ENCODE measurements at places on chromosomes 3 and 15.

- DNase-seq: peak; percentile 43
- H3K27ac ChIP-seq: peak overlapping the region; percentile 58
- no peaks in the 10 kb centered on the region for H3K36me3 ChIP-seq
- H3K4me1 ChIP-seq: no peaks in the 10 kb centered on the region
These were observed 9.1 kb downstream of the BCL2L10 start for GRCh38 chr15:52103217-52104207.

- no peak for DNase-seq
- H3K36me3 ChIP-seq: no peaks in the 10 kb centered on the region
- no peaks in the 10 kb centered on the region for H3K4me1 ChIP-seq
- H3K27ac ChIP-seq: peak overlapping the region; percentile 68
- H3K4me3 ChIP-seq: no peak overlapping the region
- H3K27me3 ChIP-seq: no peaks in the 10 kb centered on the region
These were observed 98.2 kb downstream of the FBN1 start for GRCh38 chr15:48547286-48547685.

DNA sequence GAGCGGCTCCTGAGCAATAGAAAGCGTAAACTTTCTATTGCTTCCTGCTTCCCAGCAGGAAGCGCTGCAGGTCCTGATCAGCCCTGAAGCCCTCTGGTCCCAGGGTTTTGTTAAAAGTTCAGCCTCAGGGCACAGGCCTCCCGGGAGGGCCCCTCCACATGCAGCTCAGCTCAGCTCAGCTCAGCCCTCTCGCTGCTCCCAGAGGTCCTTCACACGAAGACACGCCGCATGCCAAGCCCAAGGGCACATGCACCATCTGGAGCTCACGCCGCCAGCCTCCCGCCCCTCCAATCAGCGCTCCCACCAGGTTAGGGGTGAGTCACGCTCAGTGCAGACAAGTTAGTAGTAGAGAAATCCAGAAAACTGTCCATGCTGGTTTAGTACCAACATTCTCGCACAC, 12.7 kb downstream of the TKT start:
- no peaks in the 10 kb centered on the region for H3K36me3 ChIP-seq
- H3K4me1 ChIP-seq: no peaks in the 10 kb centered on the region
- H3K27ac ChIP-seq: no peak overlapping the region
- H3K4me3 ChIP-seq: no peak overlapping the region
- no peaks in the 10 kb centered on the region for H3K27me3 ChIP-seq

DNA sequence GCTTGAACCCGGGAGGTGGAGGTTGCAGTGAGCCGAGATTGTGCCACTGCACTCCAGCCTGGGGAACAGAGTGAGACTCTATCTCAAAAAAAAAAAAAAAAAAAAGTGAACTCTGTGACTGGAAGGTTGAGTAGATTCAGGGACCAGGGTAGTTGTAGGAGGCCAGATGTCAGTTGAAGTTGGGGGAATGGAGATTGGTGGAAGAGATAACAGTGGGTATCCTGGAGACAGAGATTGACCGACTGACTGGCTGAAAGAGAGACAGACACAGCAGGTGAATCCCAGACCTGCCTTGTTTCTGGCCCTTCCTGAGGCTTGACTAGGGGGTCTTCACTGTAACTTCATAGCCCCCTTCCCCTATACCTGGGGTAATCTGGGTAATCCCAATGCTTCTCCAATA, 22.1 kb upstream of the RNU6-1 start:
- no peak overlapping the region for H3K27ac ChIP-seq
- DNase-seq: no peak
- no peaks in the 10 kb centered on the region for H3K36me3 ChIP-seq
- no peaks in the 10 kb centered on the region for H3K4me1 ChIP-seq

GRCh38 chr3:43327582-43327979, 41.2 kb downstream of the SNRK start:
- no peaks in the 10 kb centered on the region for H3K36me3 ChIP-seq
- H3K4me3 ChIP-seq: no peak overlapping the region
- no peak for DNase-seq
- no peak overlapping the region for H3K27ac ChIP-seq
- H3K4me1 ChIP-seq: peaks cover 12% of the 10 kb centered on the region
- no peaks in the 10 kb centered on the region for H3K27me3 ChIP-seq

DNA sequence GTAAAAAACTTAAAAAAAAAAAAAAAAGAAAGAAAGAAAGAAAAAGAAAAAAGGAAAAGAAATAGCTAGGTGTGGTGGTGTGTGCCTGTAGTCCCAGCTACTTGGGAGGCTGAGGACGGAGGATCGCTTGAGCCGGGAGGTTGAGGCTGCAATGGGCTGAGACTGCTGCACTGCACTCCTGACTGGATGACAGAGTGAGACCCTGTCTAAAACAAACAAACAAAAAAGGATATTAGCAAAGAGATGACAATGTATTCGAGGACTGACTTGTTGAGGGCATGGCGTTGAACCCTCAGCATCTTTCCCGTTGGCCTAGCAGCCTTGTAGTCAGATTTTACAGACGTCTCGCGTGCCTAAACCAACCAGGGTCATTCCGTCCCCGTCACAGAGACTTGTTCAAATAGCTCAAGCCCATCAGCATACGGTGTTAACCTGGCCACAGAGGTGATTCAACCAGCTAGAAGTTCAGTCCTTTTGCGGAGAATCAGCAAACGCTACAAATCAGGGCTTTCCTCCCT, 528 bp upstream of the NIT2 start:
- H3K27ac ChIP-seq: peak overlapping the region; percentile 87
- H3K36me3 ChIP-seq: no peaks in the 10 kb centered on the region
- H3K4me1 ChIP-seq: peaks cover 4% of the 10 kb centered on the region
- no peak for DNase-seq
